H4 (cell line): ENCODE measurements at places on chromosomes 7 and 10. TPM values are rescaled to one million over a fixed set of nuclear protein-coding genes. Genes with fewer than 3 reads are reported as not detected.

- no peak for DNase-seq
Measured at GRCh38 chr7:151708610-151709009, 168.3 kb downstream of the PRKAG2 start.

DNA sequence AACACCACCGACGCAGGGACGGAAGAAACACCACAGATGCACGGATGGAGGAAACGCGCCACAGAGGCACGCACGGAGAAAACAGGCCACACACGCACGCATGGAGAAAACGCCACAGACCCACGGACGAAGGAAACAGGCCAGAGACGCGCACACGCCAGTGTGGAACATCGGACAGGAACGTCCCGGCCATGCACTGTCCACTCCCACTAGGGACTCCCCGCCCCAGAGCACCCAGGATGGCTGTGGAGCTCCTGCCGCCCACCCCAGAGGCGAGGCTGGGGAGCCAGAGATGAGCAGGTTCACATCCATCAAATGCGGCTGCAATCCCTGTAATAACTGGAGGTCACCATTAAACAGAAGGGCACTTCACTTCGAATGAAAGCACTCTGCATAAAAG, 17.3 kb downstream of the DIP2C start:
- no peak for DNase-seq

DNA sequence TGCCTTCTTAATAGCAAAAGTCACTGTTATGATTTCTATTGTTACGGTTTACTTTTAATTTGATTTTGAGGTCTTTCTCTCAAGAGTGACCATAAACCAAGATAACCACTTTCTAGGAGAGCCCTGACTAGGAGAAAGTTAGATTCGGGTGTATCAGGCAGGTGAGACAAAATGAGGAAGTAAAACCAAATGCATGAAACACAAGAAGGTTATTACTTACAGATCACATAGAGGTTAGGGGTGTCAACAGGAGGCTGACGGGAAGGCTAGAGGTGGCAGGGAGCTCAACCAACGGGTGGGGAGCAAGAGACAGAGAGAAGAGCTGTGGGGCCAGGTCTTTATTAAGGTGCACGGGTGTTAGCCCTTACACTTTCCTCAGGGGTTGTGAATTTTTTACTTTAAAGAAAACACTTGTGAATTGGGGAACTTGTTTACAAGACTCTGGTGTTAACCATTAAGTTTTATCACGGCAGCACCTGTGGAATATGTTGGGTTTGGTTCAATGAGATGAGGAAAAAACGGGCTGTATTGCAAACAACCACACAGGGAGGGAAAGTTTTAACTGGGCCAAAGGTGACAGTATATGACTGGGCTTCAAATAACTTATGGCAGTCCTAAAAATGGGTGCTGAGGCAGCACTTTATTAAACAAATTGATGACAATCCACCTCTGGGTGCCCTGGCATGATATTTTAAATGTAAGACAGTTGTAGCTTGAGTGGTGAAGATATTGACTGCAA, 154.9 kb downstream of the SDHAF3 start:
- DNase-seq: no peak

GRCh38 chr7:138886501-138886917, 88.5 kb upstream of the ATP6V0A4 start:
- peak; percentile 75 for DNase-seq

DNA sequence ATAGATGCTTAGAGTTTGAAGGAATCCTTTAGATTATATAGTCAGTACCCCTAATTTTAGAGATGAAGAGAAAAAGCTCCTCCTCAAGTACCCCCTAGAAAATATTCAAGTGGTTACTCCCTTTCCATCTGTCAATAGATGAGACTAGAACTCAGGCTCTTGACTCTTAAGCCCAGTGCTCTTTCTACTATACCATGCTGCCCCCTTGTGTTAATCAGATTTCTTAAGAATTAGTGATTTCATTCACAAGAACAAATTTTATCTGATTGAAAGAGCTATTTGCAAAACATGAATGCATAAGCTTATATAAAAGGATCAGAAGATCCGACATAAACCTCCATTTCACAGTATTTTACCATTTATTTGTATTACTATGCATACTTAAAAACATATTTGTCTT, 179.3 kb downstream of the TFEC start:
- DNase-seq: peak; percentile 63

GRCh38 chr7:7347045-7347444, 164.7 kb downstream of the C1GALT1 start:
- DNase-seq: no peak

DNA sequence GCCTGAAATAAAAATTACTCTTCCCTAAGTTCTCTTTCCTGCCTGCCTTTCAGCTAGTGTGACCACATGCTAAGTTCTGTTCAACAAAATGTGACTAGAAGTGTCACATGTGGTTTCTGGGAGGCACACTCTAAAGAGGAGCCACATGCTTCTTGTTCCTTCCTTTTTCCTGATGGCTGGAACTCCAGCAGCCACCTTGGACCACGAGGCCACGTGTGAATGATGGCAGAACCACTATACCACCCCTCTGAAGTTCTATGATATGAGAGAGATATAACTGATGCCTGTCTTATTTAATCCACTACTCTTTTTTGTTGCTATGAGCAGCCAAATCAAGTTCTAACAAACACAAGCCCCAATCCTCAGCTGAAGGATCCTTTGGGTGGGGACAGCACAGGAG, 8.1 kb downstream of the PODXL start:
- no peak for DNase-seq

GRCh38 chr7:142488842-142489241, 231.0 kb upstream of the PRSS58 start:
- DNase-seq: no peak

AOAH gene
- 27.9 and 29.3 TPM in 2 replicates for total RNA-seq

GRCh38 chr7:38375453-38375852, 102.0 kb upstream of the TARP start:
- DNase-seq: peak; percentile 3

CYP2C8 gene
- not detected in 2 replicates for total RNA-seq

DDC gene
- total RNA-seq: not detected in 2 replicates

PAX4 gene
- not detected in 2 replicates for total RNA-seq

- no peak for DNase-seq
Measured at GRCh38 chr10:15169555-15170401, 1.3 kb upstream of the NMT2 start.

FOXI2 gene
- total RNA-seq: not detected in 2 replicates

- DNase-seq: no peak
Measured at GRCh38 chr7:78159545-78159944, 361.0 kb downstream of the PHTF2 start.

DNA sequence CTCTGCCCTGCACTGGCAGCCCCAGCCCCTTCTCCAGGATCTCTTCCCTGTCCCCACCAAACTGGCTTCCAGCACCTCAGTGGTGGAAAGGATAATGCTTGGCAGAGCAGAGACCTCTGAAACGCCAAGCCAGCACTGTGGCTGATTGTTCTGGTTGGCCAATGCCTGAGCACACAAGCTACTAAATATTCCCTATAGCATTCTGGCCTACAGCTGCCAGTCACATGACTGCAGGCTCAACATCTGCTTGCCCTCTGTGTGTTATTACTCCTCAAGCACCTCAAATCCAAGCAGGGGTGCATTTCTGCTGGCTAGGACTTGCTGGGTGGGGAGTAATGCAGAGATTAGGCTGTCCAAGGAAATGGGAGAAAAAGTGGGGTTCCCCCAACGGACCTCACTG, 6.1 kb downstream of the TBATA start:
- no peak for DNase-seq

DNA sequence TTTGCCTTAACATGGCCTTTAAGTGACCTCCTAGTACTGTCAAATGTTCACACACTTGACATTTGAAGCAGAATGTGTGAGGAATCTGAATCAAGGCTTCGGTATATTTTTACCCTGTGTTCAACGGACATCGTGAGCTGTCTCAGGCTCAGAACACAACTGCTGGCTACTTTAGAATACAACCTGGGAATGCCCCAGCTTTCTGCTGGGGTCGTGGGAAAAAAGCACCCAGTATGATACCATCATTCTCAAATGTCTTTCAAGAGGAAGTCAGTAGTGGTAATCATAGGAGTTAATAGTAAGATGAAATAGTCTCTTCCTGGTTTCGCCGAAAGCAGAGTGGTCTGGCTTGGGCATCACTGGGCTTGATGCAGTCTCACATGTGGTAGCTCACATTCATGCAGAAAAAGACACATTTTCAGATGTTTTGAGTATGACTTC, 67.2 kb downstream of the CREB5 start:
- DNase-seq: no peak

DNA sequence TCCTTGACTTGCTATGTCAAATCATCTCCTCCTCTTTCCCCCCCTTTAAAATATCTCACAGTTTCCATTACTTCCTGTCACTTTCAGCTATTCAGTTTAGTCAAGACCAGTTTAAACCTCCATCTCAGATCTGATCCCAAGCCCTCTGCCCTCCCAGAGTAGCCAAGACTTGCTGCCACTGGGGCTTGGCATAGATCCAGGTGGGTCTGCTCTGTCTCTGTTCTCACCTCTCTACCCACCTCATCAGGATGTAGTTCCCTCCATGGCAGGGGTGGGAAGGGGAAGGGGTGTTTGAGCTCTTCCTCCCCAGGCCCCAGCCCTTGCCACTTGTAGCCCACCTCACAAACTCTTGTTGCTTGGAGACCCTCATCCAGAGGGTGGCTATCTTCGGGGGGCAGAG, 22.0 kb downstream of the PPP1R3C start:
- no peak for DNase-seq

- DNase-seq: no peak
Measured at GRCh38 chr10:124420254-124420653, 1.5 kb upstream of the OAT start.

ELFN1 gene
- 0.37 and 0.41 TPM in 2 replicates for total RNA-seq

CCDC201 gene
- 0.08 and 0.10 TPM in 2 replicates for total RNA-seq

DNA sequence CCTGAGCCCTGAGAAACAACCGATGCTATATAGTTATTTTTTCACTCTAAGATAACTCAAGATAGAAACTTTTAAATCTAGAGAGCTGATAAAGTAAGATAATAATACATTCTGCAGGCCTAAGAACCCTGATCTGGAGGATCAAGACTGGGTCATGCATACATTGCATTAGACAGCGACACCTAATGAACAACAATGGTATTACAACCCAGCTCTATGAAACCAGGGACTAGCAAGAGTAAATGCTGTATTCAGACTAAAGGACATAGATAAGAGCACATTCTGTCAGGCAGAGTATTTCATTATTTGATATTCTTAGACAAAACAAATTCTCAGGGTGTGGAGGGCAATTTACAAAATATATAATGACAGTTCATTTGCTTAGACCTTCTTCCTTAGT, 148.6 kb downstream of the GRK5 start:
- no peak for DNase-seq

ZNF853 gene
- total RNA-seq: 2.8 and 3.7 TPM in 2 replicates

DNA sequence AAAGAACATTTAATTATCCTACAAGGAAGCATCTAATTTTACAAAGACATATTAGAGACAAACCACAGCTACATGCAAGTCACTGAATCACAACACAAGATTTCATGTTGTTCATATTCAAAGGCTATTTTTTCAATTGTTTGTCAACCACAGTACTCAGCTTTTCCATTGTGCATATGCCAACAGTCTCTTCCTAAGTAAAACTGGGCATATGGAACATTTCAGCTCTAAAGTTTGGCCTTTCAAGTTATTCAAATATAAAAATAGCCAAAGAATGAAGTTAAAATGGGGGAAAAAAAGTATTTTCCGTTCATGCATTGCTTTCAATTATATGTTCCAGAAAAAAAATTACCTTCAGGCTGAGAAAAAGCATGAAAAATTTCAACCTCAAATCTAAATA, 537.9 kb downstream of the PLXDC2 start:
- no peak for DNase-seq

DNA sequence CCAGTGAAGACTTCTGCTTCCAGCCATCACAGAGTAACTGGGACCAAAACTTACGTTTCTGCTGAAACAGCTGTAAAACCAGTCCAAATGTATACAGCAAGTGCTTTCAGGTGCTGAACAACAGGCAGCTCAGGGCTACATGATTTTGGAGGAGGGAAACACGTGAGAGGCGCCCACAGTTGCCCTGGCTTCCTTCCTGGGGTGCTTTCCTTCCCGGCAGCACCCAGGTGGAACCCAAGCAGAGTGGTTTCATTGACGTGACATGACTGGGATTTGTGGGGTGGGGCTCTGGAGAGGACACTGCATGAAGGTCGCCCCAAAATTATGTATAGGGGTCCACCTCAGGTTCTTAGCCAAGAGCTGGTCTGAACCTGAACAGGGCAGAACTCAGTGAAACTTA, 34.2 kb downstream of the IL2RA start:
- no peak for DNase-seq

SLC26A3 gene
- total RNA-seq: not detected in 2 replicates

- no peak for DNase-seq
Measured at GRCh38 chr7:130486954-130487436, 4.9 kb upstream of the MEST start.

DNA sequence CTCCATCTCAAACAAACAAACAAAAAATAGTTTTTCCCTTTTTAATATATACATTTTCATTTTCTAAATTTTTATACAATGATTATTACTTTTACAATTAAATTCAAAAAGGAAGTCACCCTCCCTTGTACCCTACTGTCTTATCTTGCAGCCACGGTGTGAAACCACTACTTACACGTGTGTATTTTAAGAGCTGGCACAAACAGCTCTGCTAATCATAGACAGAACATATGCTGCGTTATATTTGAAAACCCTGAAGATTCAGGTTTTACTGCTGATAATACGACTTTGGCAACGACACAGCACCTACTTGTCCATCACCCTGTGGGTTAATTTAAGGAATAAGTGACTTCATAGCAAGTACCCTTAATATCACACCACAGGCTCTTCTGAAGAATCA, 991 bp downstream of the ANKRD61 start:
- no peak for DNase-seq

CUTC gene
- total RNA-seq: 36.8 and 39.4 TPM in 2 replicates

DNA sequence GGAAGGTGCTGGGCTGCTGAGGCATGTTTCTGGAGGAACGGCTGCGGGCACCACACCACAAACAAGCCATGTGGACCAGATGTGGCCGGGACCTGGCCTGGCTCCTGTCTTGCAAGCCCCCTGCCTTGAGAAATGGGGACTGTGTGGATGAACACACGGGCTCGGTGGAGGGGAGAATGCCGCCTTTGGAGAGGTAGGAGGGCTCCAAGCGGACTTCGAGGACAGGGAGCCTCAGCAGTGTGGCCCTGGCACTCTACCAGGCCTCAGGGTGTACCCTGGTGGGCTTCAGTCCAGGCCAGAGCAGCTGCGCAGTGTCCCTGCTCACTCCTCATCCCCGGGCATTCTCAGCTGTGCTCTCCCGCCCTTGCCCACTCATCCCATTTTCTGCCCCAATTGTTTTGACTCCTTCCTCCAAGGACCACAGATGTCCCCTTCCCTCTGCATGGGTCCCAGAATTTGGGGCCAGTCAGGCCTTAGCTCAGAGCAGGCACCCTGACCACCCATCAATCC, 31.5 kb downstream of the PWWP2B start:
- no peak for DNase-seq

BAMBI gene
- 51.3 and 58.9 TPM in 2 replicates for total RNA-seq
